Esophagus mucosa (tissue), 1 donor: ENCODE measurements at places on chromosomes 12 and 14. TPM values are rescaled to one million over a fixed set of nuclear protein-coding genes. Genes with fewer than 3 reads are reported as not detected.

- ATAC-seq = no peak
These were observed 6.3 kb downstream of the PCNX4 start for GRCh38 chr14:60097974-60098373.

Gene GPRC5D
- total RNA-seq = not detected

Gene ADGRD1
- 2.5 TPM for total RNA-seq

Gene ISM2
- total RNA-seq = not detected

- no peak for ATAC-seq
These were observed 29.0 kb downstream of the SLC2A3 start for GRCh38 chr12:7907009-7907408.

DNA sequence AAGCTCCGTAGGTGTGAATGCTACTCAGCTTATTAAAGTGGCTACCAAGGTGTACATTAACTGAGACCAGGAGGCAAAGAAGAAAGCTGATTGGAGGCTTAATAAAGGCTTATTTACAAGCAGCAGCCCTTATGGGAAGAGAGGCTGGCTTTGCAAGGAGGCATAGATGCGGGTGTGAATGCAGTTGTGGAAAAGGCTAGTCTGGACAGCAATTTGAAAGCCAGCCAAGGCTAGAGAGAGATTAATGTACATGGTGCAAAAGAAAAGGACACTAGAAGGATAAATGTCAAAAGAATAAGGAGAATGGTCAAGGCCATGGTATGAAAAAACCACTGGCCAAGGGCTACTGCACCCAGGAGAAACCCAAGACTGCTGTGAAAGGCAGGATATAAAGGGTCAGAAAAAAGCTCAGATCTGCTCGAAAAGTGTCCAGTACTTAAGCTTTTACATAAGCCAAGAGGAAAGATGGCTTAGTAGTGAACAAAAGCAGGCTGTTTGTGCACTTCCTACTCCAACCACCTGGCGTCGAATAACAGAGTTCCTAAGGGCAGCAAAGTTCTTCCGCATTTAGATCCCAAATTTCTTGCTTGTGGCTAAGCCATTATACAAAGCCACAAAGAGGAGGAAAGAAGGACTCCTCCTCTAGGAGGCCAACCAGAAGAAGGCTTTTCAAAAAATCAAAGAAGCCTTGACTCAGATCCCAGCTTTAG lies 24.0 kb downstream of the KLRK1 start:
- no peak for ATAC-seq

- ATAC-seq = peak; percentile 12
These were observed 73.4 kb downstream of the SPTB start for GRCh38 chr14:64806202-64806861.

DNA sequence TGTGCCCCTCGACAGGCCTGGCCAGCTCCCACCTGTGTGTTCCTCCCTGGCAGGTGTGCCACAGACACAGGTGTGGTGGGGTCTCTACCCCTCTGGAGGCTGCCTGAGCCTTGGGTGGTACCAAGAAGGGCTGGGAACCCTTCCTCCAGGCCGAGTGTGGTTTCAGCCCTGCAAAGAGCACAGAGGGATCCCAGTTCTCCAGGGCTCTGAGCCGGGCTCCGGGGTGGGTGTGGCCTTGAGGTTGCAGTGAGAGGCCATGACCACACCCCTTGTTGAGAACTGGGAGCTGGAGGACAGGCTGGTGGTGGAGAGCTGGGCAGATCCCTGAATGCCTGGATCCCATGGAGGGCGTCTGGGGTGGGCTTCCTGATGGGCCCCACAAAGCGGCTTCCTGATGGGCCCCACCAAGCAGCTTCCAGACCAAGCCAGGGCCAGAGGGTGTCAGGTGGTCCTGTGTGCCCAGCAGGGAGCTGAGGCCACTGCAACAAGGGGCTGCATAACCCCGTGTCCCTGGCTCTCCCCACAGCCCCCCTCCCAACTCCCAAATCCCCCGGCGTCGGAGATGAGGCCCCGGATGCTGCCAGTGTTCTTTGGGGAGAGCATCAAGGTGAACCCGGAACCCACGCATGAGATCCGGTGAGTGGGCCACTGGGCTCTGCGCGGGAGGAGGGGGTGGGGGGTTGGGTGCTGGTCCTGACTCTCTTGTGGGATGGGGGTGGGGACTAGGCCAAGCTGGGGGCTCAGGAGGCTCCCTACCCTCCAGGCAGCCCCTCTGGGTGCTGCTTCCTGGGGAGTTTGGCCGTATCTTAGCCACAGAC lies 16.6 kb downstream of the RFLNA start:
- ATAC-seq = peak; percentile 15

DNA sequence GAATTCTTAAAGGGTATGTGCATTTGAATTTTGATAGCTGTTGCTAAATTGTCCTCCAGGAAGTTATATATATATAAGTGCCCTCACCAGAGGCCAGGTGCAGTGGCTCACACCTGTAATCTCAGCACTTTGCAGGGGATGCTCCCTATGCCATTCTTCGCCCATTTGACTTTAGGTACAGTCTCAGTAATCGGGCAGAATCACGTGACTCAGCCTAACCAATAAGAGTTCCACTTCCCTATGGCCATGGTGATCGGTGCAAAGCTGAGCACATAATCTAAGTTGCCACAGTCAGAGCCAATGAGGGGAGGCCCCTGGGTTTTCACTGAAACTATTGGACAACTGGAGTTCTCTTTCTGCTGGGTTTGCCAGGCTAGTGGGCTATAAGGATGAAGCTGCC lies 274.6 kb upstream of the TBX3 start:
- ATAC-seq = no peak
